ENCODE measurements at places on chromosomes 1 and 21.

GRCh38 chr1:58718435-58718834 lies 18.6 kb upstream of the MYSM1 start:
- H3K36me3 ChIP-seq: no peaks in the 10 kb centered on the region
- peaks cover 22% of the 10 kb centered on the region for H3K4me1 ChIP-seq
- H3K27ac ChIP-seq: peak overlapping the region; percentile 56
- no peak overlapping the region for H3K4me3 ChIP-seq

- no peaks in the 10 kb centered on the region for H3K36me3 ChIP-seq
- no peaks in the 10 kb centered on the region for H3K4me1 ChIP-seq
- H3K27ac ChIP-seq: no peak overlapping the region
Measured at GRCh38 chr1:88016947-88017346, 667.1 kb upstream of the PKN2 start.

GRCh38 chr1:206080026-206080820 lies 27.2 kb downstream of the RHEX start:
- no peak overlapping the region for H3K4me3 ChIP-seq
- H3K36me3 ChIP-seq: no peaks in the 10 kb centered on the region
- H3K4me1 ChIP-seq: peaks cover 2% of the 10 kb centered on the region
- H3K27me3 ChIP-seq: no peaks in the 10 kb centered on the region
- no peak for DNase-seq

- peak overlapping the region; percentile 64 for H3K4me3 ChIP-seq
- H3K4me1 ChIP-seq: peaks cover 4% of the 10 kb centered on the region
Measured at GRCh38 chr1:205440476-205441317, 15.1 kb downstream of the BLACAT1 start.

GRCh38 chr1:151820940-151821339 lies 10.7 kb downstream of the RORC start:
- no peak for DNase-seq
- H3K27ac ChIP-seq: peak overlapping the region; percentile 69
- H3K4me3 ChIP-seq: no peak overlapping the region
- H3K27me3 ChIP-seq: no peaks in the 10 kb centered on the region
- peaks cover 71% of the 10 kb centered on the region for H3K4me1 ChIP-seq

DNA sequence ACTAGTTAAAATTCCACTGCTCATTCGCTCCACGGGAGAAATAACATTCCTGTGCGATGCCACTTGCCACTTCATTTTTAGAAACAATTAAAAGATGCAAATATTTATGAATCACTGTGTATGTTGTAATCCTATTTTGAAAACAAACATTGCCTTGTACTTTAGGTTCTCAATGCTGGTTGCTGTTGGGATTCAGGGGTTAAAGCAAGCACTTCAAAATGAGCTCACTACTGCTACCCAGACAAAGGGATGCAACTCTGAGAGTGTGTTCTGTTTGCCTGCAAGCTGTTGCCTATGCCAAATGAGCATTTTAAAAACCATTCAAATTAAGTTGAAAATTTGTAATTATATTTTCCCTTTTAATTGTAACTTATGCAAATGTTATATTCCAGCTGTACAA lies 87.5 kb downstream of the RWDD3 start:
- no peak for DNase-seq
- H3K27ac ChIP-seq: no peak overlapping the region
- H3K4me3 ChIP-seq: no peak overlapping the region
- no peaks in the 10 kb centered on the region for H3K36me3 ChIP-seq

DNA sequence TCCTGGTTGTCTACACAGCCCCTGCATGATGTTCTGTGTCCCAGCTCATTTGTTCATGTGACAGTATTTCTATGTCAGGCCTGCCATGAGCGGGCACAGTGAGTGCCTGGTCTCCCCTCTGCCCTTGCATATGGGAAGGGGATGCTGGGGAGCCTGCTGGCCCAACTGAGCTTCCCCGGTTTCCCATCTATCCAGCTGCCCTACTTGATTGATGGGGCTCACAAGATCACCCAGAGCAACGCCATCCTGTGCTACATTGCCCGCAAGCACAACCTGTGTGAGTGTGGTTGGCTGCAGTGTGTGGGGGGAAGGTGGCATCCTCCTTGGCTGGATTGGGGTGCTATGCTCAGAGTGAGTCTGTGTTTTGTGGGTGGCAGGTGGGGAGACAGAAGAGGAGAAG lies 1.5 kb downstream of the GSTM4 start:
- peaks cover 5% of the 10 kb centered on the region for H3K36me3 ChIP-seq
- DNase-seq: no peak
- H3K27ac ChIP-seq: no peak overlapping the region
- H3K4me1 ChIP-seq: no peaks in the 10 kb centered on the region
- peaks cover 4% of the 10 kb centered on the region for H3K27me3 ChIP-seq

DNA sequence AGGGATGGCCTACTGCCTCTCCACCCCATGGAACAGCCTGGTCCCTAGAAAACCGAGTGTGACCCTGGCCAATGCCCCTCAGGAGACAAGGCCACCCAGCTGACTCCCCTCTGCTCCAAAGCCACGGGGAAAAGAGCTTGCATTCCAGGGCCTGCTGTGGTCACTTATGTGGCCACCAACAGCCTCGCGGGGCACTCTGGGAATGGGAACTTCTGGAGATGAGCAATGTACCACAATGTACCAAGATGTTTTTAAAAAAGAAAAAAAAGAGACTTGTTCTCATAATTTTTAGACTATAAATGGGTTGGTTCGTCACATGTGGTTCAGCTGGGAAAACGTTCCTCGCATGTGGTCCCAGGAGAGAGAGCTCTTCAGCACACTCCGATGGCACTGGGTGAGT lies 62.8 kb downstream of the SLC66A1 start:
- no peak overlapping the region for H3K4me3 ChIP-seq
- no peaks in the 10 kb centered on the region for H3K4me1 ChIP-seq
- H3K36me3 ChIP-seq: peaks cover 10% of the 10 kb centered on the region
- no peak overlapping the region for H3K27ac ChIP-seq
- no peaks in the 10 kb centered on the region for H3K27me3 ChIP-seq
- no peak for DNase-seq

GRCh38 chr1:224852901-224853568 lies 76.4 kb upstream of the DNAH14 start:
- no peak overlapping the region for H3K4me3 ChIP-seq
- no peaks in the 10 kb centered on the region for H3K27me3 ChIP-seq
- no peak overlapping the region for H3K27ac ChIP-seq

DNA sequence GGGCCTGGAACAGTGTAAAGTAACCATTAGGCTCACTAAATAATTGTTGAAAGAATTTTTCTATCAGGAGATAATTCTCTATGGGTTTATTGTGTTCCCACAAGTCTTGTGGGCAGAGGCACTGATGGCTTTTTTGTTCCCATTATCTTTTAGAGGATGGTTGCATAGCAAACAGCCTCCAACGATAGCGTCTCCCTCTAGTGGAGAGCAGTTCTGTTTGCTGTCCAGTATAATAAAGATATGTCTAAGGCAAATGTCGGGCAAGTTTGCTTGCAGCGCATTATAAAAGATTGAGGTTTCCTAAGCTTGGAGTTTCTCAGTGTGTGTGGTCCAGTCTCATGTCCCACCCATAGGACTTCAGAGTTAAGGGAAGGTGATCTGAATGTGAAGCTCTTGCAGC lies 1.3 kb upstream of the SLC6A17 start:
- peaks cover 13% of the 10 kb centered on the region for H3K27me3 ChIP-seq
- no peak for DNase-seq
- H3K4me3 ChIP-seq: no peak overlapping the region

DNA sequence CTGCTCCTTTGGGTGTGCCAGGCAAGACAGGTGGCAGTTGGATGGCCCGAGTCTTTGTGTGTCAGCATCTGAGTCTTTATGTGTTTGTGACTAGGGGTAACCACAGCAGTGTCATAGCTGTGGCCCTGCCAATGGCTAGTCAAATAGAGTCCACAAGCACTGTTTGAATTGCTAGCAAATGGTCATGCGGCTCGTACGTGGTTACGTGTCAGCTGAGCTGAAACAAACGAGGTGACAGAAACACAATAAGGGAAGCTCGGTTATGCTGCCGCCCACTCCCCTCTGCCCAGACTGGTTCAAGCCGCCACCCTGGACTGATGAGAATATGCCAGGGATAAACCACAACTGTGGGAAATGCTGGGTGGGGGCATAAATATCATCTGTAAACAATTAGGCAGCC lies 174.3 kb upstream of the LMO4 start:
- H3K4me1 ChIP-seq: no peaks in the 10 kb centered on the region

- no peak overlapping the region for H3K27ac ChIP-seq
- H3K4me3 ChIP-seq: no peak overlapping the region
- H3K4me1 ChIP-seq: peaks cover 3% of the 10 kb centered on the region
- no peaks in the 10 kb centered on the region for H3K36me3 ChIP-seq
Measured at GRCh38 chr1:232422898-232423297, 207.0 kb downstream of the SIPA1L2 start.

Data from T-cell (primary cell).